ENCODE measurements at places on chromosomes 1 and 21.

DNA sequence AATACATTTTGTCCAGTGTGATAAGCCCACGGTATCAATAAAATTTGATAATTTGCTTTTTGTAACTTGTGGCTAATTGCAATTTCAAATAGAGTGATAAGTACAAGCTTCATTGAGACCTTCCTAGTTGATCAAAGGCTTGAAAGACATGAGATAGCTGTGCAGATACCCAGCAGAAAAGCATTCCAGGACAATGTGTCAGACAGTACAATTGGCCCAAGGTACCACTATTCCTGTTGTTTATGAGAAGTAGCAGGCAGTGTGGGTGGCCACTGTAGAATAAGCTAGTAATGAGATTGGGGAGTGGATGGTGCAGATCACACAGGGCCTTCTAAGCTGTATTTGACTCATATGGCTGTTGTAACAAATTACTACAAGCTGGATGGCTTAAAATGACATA, 182.2 kb downstream of the AMY1C start:
- DNase-seq, result no peak

DNA sequence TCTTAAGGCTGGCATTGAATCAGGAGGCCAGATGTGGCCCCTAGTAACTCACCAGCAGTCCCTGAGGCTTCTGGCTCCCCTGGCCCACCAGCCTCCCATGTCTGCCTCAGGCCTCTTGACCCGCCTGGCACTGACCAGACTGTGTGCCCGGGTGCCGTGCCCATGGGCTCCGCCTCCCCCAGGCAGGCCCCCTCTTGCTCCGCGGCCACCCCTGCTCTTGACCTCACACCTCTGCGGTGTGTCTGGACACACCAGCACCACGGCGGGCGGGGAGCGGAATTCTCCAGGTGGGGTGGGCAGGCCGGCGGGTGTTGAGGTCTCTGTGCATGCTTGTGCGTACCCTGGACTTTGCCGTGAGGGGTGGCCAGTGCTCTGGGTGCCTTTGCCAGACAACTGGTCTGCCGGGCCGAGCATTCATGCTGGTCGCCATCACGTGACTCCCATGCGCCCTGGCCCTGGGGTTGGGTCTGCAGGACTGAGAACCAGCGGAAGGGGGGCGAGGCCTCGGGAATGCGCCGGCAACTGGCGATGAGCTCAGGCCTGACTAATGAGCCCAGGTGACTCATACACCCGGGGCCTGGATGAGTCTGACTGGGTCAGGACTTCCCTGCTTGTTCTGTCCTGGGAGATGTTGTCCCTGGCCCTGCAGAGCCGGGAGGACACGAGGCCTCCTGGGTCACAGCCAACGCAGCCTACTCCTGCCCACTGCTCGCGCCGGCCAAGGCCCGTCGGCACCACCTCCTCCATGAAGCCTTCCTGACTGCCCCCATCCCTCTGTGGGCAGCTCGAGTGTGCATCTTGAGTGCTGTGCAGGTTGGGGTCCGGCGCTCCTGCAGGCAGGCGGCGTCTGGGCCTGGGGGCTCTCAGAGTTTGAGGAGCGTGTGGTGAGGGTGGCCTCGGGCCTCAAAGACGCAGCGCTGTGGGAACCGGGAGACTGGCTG, 22.6 kb downstream of the COL18A1 start:
- DNase-seq, result peak; percentile 72

DNA sequence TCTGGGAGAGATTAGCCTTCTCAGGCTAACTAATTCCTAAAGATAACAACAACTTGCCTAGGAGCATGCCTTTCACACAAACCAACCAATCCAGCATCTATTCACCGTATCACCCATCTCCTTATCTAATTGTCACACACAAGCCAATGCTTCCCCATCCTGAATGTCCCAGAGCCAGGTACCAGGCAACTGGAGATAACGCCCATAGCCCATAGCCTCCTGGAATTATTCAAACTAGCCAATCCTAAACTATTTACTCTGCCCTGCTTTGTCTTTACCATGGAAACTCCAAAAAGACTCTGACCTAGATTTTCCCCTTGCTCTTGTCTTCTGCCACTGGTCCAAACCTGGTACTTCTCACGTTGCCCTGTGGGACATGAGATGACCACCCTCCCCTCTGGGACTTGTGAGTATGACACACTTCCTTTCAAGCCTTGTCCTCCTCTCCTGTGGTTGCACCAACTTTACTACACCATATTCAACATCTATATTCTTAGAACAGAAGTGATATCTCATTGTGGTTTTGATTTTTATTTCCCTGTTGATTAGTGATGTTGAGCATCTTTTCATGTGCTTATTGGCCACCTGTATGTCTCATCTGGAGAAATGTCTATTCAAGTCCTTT, 8.8 kb upstream of the ATG4C start:
- DNase-seq, result no peak

- no peak for DNase-seq
Measured at GRCh38 chr1:29624320-29625083, 388.2 kb downstream of the PTPRU start.

DNA sequence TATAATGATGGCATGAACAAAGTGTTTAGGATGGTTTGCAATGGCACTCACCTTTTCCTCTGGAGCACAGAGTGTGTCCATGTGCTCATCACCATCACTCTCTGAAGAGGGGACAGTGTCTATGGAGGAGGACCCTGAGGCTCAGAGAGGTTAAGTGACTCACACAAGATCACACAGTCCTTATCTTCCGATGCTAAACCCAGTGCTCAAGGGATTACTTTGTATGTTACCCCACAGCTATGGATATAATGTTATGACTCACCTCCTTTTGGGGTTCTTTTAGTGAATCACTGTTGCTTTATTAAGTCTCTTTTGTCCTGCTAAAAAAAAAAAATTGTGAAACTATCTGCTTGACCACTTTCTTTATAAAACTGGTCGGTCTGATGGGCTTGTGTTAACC, 67.6 kb downstream of the TENT5C start:
- DNase-seq, result no peak

DNA sequence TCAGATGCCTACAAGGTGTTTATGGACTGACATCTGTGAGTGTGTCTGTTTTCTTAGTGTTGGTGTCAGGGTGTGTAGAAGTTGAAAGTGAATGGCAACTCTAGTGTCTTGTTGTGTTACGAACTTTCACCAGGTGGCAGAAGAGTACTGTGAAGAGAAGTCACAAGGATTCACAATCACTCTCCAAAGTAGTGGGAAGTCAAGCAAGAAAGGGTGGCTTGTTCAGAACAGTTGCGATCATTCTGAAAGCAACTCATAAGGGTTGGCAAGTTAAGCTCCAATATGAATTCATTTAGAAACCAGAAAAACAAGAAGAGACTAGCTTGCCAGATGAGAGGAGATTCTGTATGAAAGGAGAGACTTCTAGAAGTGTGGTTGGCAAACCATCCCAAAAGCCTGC, 86.1 kb downstream of the FASLG start:
- no peak for DNase-seq

GRCh38 chr1:20321573-20321972, 30.9 kb downstream of the VWA5B1 start:
- no peak for DNase-seq

DNA sequence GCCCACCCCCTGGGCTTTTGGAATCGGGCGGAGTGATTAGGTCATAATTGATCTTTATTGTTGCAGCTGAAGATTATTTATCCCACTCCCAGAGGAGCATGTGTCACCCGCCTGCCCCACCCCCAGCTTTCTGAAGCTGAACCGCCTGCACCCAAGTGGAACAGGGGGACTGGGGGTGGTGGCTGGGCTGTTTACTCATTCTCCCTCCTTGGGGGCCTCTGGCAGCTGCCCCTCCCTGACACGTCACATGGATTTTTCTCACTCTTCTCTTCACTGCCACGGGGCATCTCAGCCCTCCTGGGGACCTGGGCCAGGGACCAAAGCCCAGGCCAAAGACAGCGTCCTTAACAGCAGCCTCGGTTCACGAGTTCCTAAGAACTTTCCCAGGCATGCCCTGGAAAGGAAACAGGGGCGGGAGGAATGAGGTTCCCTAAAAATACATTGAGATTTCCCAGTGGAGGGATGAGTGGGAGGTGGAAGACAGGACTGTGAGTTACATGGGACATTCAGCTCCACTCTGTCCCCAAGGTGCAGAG, 31.6 kb upstream of the SOX13 start:
- DNase-seq, result peak; percentile 9

- DNase-seq, result no peak
Measured at GRCh38 chr1:89641781-89642180, 8.9 kb downstream of the LRRC8C start.

DNA sequence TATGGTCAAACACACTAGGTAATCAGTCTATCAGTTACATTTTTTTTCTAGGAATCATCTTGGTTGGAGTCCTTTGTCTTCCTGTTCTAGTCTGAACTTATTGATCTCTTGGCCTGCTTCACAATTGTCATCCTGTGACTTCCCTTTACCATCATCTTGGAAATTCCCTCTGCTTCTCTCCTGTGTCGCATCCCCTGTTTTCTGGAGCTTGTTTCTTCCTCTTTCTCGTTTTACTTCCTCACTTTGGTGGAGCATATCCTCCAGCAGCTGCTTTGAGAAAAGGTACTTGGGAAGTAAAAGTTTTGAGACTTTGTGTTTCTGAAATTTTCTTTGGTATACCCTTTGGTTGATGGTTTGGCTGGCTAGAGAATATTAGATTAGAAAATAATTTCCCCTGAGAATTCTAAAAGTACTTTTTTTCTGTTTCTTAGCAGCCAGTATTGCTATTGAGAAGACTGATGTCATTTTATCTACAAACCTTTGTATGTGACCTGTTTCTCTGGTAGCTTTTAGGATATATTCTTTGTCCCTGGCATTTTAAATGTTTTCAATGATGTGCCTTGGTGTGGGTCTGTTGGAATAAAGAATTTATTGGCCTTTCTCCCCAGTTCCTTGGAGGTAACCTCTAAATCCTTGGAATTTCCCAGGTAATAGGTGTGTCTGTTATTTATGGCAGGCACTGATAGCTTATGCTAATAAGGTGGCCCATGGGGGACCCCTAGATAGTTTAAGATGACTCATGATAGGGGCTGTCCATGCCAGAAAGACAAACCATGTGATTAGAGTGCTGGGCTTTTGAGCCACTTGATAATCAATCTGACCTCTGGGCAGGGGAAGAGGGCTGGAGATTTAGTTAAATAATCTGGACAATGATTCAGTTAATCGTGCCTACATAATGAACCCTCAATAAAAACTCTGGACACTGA, 6.1 kb upstream of the MYCL start:
- DNase-seq, result no peak

GRCh38 chr1:175133673-175134435, 58.7 kb downstream of the KIAA0040 start:
- DNase-seq, result no peak

- no peak for DNase-seq
Measured at GRCh38 chr1:219427403-219427802, 185.5 kb downstream of the ZC3H11B start.

DNA sequence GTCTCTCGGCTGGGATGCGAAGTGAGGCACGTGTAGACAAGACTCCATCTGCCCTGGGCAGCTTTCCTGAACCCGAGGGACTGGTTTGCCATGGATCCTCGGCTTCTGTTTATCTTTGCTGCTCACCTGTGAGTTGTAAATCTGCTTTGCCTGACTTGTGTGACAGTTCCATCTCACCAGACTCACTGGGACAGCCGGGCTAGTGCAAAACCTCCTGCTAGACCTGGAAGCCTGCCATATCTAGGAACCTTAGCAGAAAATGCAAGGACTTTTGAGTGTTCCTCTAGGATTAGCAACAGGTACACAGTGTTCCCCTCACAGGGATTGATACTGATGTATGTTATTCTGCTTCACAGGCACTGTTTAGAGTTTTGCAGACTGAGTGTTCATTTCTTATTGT, 218.6 kb downstream of the URB2 start:
- no peak for DNase-seq

DNA sequence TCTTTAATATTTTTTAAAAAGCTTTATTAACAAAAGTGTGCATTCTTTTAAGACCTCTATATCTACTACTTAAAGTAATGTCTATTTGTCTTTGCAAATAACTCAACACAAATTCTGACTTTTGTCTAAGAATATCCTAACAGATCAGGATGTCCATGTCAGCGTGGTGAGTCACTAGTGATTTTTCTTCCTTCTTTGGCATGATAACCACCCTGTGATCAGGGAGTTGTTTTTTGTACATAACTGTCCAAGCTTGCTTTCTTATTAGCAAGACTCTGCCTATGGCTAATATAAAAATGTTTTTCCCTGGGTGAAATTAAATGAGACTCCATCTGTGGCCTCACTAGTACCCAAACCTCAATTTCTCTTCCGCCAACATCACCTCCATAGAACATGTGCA, 688.9 kb upstream of the ADGRL2 start:
- no peak for DNase-seq

DNA sequence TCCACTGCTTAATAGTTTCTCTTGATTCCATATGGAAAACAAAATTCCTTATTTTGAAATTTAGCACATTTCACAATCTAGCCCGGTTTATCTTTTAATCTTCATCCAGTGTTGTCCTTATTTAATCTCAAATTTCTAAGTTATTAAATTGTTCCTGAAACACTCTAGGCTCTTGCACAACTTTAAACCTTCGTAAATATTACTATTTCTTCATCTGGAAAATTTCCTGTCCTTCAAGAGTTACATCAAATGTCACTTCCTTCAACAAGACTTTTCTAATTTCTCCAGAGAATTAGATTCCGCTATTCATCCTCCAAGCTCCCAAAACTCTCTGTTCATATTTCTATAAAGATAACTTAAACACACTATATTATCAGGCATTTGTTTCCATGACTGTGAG, 6.5 kb downstream of the FMO5 start:
- DNase-seq, result no peak

DNA sequence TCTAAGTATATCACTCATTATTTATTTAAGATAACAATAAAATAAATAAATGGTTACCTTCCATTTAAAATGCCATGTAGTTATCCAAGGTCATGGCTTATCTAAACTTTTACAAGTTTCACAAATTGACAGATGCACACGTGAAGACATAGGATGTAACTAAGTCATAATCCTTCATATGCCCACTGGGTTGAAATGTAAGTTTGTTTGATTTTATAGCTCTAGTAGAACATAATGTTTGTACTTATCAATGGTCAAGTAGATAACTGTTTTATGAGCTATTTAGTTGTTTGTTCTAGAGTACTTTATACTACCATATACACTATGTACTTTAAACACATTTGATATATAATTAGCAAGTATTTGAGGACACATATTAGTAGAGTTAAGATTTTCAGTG, 43.0 kb downstream of the ITGB3BP start:
- no peak for DNase-seq

DNA sequence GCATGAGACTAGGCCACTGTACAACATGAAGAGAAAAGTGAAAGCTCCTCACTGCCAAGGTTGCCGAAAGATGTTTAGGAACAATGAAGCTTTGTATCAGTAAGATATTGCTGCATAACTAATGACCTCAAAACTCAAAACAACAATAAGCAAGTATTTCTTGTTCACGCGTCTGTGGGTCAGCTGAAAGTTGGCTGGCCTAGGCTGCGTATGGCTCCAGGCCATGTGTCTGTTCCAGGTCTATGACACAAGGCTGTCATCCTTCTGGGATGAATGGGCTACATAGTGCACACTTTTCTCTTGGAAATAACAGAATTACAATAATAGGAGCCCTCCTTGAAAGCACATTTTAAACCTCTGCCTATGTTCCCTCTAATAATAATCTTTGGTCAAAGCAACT, 515.9 kb downstream of the PLPP3 start:
- no peak for DNase-seq
